AG09309 (cell line): ENCODE measurements at places on chromosomes 6 and 20.

- DNase-seq, result no peak
These were observed 212.5 kb upstream of the ECI2 start for GRCh38 chr6:4347877-4348276.

GRCh38 chr6:89834884-89835792 lies 5.5 kb downstream of the CASP8AP2 start:
- no peak for DNase-seq

DNA sequence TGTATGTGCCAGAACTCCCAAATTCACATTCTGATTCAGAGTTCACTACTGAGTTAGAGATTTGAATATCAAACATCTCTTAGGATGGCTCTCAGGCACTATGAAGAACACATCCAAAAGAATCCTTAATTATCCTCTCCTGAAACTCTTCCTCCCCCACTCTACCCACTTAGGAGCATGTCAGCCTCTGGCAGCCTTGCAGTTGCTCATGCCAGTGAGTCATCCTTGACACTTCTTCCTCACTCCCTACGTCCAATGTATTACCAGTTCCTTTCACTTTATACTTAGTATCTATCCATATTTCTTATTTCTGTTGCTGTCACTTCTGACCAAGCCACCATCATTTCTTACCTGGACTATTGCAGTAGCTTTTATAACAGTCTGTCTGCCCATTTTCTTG lies 192.0 kb upstream of the IMPG1 start:
- DNase-seq, result no peak

- DNase-seq, result no peak
These were observed 495.5 kb upstream of the MAP3K7 start for GRCh38 chr6:91082311-91082832.

DNA sequence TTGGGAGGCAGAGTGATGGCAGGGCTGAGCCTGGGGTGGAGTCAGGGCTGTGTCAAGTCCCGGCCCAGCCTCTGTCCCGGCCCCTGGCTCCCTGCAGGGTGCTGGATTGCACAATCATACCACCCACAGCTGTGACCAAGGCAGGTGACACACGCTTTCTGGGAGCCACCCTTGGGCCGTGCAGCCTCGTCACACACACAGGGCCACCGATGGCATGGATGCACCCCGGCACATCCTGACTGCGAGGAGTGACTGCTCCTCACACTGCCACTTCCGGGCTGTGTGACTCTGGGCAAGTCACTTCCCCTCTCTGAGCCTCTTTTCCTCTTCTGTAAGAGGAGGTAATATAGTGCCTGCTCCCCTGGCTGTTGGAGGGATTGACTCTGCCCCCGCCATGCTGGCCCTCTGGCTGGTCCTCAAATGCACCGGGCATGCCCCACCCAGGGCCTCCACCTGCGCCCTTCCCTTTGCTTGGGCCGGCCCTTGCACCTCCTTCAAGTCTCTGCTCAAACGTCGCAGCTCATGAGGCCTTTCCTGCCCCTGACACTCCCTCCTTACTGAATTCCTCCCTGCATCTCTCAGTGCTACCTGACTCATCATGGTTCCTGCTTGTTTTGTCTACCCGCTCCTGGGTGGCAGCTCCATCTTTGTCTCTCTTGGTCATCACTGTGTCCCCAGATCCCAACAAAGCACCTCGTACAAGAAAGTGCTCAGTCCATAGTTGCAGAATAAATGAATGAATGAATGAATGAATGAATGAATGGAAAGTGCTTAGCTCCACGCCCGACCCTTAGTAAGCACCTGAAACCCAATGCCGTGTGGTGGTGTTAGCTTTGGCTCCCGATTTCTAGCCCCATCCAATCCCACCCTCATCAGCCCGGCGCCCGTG lies 93.5 kb downstream of the CEBPB start:
- DNase-seq, result no peak

- no peak for DNase-seq
These were observed 323.0 kb upstream of the JARID2 start for GRCh38 chr6:14922706-14923460.

DNA sequence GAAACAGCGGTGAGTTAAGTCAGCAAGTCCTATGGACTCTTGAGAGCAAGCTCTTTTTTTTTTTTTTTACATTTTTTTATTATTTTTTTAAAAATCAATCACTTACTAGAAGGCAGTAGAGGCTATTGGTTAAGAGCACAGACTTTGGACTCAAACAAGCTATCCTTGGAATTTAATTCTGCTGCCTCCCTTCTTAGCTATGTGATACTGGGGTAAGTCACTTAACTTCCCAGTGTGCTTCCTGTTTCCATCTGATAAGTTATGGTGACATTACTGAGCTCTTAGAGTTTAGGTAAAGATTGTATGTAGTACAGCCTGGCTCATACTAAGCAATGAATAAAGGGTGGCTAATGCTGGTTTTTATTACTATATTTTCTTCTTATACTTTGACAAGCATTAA lies 770.5 kb upstream of the FLRT3 start:
- no peak for DNase-seq

GRCh38 chr6:33549896-33550295 lies 30.2 kb downstream of the BAK1 start:
- no peak for DNase-seq

GRCh38 chr6:91874971-91875370 lies 1288.1 kb upstream of the MAP3K7 start:
- no peak for DNase-seq

GRCh38 chr6:41796474-41796873 lies 9.0 kb downstream of the TOMM6 start:
- DNase-seq, result no peak

DNA sequence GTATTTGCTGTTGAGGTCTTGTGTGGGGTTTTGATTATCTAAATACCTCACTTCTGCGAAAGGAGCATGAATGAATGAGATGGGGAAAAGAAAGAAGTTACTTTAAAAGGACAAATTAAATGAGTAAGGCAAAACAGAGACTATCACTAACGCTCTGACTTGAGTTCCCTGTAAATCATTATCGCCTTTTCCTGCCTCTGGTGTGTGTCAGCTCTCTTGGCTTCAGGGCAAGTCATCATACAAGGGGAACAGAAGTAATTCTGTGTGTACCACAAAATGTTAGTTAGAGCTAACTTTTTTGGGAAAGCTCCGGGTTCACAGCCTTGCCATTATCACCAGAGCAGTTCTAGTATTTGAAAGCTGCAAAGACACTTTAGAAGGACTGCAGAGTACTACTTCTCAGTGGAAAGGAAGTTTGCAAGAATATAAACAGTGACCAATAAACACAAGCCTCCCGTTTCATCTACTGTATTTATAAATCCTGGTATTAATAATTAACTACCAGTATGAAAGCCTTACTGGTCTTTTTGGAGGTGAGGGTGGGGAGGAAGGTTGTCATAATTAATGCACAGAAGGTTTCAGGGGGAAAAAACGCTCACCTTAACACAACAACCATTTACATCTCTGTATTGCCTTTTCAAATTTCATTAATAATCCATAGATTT lies 1.2 kb downstream of the DZANK1 start:
- DNase-seq, result no peak

DNA sequence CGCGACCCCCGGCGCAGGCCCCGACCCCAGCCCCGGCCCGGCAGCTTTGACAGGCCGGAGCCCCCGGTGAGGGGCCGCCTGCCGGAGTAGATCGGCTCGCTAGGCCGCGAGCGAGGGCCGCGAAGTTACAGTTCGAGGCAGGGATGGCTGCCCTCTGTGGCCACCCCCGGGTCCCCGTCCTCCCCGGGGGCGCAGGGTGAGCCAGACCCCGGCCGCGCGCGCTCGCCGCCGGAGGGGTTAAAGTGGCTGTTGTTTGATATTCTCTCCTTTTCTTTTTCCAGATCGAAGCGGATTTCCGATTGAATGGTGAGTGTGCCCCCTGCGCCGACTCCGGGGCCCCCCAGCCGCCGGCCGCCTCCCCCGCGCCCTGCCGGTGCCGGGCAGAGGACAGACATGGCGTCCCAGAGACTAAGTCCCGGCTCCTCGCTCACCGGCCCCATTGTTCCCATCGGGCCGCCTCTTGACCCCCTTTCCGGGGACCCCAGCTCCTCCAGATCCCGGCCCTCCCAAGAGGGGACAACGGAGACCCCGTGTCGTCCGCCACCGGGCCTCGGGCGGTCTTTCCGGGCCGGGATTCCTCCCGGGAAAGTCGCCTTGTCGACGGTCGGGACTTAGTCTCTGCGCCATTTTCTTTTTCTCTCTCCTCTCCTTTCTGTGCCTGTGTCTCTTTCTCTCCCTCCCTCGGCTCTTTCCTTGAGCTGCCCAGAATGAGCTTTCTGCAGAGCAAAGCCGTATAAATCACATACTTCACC lies 704 bp downstream of the TOP1 start:
- DNase-seq, result no peak

DNA sequence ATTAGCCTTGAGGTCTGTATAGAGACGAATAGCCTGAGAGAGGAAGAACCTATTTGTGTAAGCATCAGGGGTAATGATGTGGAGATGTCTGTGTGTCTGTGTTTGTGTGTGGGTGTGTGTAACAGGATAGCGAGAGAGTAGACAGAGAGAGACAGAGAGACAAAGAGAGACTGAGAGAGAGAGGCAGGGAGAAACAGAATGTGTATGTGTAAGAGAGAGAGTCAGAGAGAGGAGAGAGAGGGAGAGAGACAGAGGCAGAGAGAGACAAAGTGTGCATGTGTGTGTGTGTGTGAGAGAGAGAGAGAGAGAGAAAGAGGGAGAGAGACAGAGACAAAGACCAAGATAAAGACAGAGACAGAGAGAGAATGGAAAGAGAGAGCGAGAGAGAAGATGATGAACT lies 396.1 kb downstream of the PAX1 start:
- no peak for DNase-seq

DNA sequence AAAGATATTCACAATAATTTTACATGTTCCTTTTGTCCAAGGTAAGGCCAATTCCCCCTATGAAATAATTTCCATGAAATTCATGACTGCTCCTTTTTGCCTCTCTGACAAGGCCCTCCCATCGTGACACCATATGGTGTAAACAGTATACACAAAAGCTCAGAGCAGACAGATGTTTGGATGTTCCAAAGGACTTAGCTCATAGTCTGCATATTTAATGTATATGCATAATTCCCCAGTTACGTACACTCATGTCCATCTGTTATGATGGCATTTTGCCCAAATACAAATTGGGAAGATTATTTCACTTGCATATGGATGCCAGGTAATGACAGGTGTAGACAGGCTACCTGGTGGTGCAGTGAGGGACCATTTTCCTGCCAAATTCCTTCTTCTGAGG lies 376.5 kb downstream of the KHDRBS2 start:
- DNase-seq, result no peak

- DNase-seq, result no peak
These were observed 312.6 kb upstream of the RSPO3 start for GRCh38 chr6:126805861-126806260.

DNA sequence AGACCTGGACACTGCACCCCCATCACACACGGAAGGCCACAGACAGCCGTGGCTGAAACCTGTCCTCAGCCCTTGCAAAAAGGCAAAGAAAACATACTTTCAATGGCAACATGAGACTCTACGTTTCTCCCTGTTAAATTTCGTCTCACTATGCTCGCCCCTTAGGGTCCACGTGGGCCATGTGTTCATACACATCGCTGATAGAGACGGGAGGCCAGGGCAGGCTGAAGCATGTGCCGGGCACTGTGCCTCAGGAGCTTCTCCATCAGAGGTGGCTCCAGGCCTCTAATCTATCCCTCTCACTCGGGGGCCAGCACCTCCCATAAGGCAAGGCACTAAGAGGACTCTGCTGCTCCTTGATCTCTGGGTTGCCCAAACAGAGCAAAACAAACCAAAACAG lies 17.5 kb downstream of the PXDC1 start:
- no peak for DNase-seq

DNA sequence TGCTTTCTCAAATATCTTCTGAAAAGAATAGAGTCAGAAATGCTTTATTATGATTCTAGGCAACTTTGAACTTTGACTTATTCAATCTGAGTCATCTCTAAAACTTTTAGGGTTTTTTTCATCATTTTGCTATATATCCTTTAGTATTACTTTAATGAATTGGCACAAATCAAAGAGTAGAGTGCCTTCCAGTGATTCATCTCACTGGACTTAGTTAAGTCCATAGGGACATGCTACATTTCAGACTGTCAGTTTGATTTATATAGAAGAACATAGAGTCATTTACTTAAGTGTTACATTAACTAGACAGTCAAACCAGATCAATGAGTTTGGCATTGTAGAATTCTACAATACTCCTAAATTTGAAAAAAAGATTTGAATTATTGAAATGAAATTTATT lies 1235.7 kb upstream of the MAP3K7 start:
- DNase-seq, result no peak

DNA sequence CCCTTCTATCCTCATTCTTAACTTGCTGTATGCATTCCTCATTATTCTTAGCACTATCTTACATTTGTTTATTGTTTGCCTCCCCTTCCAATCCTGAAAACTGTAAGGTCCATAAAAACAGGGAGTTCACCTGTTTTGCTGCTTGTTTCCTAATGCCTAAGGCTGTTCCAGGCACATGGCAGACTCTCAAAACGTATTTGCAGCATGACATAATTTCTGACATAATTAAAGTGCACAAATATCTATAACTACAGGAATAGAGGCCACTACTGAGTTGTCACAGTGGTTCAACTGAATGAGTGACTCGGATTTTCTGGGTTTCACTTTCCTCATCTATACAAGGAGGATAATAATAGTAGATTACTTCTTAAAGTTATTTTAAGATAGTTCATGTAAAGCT lies 83.0 kb downstream of the HFE start:
- no peak for DNase-seq

- no peak for DNase-seq
These were observed at the start of gene MYCT1 for GRCh38 chr6:152697634-152698033. Gene MYCT1 (plus strand): TSS chr6:152697897. CDS start chr6:152697903, 6 bp downstream.

DNA sequence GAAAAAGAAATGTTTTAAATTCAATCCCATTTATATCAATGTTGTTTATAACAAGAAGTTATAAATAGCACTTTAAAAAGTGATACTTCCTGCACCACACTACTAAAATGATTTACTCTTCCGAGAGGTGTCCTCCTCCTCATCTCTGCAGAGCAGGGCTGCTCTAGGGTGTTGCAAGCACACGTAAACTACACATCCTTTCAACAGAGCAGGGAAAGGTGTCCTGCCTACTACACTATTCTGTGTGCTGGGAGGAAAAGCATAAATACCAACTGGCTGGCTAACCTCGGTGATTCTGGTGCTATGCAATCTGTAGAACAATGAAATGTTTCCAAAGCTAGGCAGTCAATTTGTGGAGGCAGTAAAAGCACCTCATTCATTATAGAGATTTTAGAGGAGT lies 89.5 kb upstream of the MAP7 start:
- no peak for DNase-seq

DNA sequence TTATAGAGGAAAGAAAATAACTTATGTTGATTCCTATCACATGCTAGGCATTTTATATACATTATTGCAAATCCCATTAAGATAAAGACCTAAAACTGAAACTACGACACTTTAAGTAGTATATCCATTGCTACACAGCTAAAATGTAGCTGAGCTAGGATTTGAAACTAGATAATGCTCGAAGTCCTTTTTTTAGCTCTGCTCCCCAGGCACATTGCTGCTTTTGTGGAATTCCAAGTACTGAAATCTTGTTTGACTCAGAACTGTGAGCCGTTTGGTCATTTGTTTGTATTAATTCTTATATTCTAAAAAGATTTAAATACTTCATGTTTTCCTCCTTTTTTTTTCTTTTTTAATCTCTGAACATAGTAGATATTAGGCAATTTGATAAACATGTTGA lies 644.8 kb downstream of the HACE1 start:
- no peak for DNase-seq
